ENCODE measurements at places on chromosomes 6 and 20.

DNA sequence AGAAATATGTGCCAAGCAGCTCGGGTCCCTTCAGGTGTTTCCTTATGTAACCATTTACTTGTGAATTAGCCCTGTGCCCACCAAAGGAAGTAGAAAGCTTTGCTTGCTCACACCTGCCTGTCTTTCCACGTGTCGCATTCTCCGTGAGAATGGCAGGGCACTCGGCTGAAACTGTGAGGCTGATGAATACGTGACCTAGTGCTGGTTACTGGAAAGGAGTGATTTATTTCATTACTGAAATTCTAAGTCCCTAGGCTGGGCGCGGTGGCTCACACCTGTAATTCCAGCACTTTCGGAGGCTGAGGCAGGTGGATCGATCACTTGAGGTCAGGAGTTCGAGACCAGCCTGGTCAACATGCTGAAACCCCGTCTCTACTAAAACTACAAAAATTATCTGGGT is 45.9 kb upstream of the TULP1 start:
- no peak for DNase-seq

GRCh38 chr20:2350606-2351005 is 30.1 kb upstream of the TGM6 start:
- DNase-seq = no peak

DNA sequence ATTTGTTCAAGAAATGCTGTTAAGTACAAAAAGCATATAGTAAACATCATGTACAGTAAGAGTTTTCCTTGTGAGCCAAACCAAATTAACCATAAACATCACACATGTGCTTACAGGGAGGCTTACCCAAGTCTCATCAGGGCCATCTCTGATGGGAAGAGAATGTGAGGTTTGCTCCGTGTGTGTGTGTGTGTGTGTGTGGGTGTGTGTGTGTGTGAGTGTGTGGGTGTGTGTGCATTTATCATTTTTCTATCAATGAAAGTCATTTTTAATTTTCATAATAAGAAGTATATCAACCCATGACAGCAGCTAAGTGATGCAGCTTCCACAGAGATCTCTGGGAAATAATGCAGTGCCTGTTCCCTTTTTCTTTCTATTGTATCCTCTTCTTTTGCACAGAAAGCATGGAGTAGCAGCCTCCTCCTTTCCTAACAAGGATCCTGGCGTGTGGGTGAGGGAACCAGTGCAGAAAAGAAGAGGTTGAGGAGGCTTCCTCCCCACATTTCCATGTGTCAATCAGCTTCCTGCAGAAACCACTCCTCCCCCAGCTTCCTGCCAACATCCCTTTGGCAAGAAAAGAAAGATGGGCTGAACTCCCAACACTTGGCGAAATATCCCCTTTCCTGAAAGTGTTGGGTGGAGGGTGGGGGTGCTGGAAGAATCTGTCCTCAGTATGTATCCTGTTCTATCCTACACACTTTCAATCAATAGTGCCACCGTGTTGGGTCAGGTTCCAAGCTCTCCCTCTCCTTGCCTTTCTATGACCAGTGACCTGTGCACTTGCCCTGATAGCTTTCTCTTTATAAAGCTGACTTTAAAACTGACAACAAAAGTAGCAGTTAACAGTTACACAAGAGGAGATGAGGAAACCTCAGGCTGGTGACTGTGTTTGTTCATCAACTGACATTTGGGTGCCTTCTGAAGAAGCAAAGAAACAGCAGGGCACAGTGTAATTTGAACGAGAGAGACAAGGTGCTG is 251.8 kb upstream of the CITED2 start:
- DNase-seq = peak; percentile 51

DNA sequence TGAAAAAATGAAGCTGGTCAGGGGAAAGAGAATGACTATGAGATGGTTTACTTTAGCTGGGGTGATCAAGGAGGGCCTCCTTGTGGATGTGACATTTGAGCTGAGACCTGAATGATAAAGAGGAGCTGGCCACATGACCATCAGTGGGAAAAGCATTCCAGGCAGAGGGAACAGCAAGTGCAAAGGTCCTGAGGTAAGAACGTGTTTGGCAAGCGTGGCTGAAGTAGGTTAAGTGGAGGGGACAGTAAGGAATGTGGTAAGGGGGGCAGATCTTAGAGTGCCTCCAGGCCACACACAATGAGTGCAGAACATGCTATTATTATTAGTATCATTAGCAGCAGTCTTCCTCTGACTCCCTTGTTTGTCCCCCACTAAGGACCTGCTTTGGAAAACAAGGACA is 92.6 kb downstream of the KCNB1 start:
- DNase-seq = no peak

DNA sequence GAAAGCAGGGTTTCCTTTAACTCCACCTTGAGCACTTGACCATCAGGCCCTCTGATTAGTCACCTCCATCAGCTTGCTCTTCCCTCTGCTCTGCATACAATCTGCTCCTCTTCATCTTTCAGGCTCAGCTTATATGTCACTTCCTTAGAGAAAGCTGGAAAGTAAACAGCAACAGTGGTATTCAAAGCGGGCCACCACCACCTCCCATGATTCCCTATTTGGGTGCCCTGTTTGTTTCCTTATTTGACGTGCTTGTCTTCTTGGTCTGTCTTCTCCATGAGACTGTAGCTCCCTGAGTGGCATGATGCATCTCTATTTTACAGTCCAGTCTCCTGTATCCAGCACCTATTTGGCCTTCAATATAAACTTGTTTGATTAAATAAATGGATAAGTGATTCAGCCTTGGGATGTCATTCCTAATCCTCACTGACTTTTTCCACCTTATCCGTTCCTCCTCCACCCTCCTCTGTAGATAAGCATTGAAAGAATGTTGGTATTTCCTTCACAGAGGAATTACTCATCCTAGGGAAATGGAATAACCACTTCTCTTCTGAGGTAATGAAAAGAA is 102.8 kb upstream of the SGK1 start:
- no peak for DNase-seq

DNA sequence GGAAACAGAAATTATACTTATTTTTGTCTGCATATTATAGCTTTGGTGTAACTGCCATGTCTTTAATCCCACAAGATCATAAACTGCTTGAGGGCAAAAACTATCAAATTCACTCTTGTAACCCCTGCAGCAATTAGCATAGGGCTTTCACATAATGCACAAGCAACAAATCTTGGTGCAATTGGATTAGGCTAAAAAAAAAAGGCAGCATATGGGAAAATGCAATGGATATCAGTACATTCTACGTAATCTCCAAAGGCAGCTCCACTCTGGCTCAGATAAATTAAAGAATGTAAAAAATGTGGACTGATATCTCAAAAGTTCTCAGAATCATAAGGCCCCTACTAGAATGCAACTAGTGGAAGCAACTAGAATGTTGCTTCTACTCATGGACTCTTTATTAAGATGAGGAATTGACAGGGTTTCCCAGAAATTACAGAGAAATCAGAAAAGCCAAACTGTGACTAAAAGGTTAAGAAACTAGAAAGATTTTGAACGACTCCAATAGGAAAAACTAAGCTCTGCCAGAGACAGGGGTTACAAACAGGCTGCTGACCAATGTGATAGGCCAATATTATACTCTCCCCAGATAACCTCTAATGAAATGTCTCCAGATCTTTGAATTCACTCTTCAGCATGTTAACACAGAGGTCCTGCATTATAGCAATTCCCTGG is 55.0 kb downstream of the FILIP1 start:
- DNase-seq = no peak

DNA sequence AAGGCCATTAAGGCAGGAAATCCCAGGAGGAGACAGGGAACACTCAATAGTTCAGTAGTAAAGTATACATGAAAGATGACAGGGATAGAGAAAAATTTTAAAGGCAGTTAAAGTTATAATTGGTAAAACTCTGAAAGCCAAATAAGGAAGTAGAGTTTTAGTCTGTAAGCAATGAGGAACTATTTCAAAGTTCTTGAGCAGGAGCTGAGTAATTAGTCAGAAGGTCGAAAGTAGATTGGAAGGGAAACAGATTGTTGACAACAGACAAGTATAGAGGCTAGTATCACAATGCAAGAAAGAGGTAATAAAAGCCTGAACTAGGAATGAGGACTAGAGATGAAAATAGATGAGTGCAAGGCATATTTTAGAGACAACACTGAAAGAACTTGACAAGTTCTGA is 150.3 kb downstream of the CDK19 start:
- DNase-seq = no peak

DNA sequence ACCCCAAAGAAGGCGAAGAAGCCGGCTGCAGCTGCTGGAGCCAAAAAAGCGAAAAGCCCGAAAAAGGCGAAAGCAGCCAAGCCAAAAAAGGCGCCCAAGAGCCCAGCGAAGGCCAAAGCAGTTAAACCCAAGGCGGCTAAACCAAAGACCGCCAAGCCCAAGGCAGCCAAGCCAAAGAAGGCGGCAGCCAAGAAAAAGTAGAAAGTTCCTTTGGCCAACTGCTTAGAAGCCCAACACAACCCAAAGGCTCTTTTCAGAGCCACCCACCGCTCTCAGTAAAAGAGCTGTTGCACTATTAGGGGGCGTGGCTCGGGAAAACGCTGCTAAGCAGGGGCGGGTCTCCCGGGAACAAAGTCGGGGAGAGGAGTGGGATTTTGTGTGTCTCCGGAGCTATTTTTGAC is 69.6 kb downstream of the HFE start:
- no peak for DNase-seq

DNA sequence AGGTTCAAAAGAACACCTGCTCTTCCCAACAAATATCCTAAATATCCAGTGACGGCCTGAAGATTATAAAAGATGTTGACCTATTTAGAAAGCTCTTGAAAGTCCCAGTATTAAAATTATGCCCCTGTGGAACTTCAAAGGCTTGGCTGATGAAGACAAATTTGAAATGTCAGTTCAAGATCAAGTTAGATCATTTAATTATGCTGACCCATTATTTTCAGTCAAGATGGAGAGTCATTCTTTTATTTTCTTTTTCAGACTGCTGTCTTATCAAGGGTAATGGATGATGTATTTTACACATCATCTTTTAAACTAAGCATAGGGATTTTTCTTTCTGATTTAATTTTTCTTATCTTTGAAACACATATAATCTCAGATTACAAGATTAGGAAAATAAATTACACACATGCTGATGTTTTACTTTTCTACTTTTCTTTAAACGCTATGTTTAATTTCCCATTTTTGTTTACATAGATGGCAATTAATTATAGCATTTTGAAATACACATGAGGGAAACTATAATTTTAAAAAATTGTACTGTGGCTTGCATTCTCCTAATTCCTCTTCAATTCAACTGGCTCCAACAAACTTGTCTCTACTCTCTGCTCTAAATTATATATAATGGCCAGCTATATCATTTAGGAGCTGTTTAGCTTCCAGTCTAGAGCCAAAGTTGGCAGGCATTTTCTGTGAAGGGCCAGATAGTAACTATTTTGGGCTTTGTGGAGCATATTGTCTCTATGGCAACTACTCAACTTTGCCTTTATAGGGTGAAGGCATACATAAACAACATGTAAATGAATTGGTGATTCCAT is 123.7 kb downstream of the RCAN2 start:
- DNase-seq = no peak

DNA sequence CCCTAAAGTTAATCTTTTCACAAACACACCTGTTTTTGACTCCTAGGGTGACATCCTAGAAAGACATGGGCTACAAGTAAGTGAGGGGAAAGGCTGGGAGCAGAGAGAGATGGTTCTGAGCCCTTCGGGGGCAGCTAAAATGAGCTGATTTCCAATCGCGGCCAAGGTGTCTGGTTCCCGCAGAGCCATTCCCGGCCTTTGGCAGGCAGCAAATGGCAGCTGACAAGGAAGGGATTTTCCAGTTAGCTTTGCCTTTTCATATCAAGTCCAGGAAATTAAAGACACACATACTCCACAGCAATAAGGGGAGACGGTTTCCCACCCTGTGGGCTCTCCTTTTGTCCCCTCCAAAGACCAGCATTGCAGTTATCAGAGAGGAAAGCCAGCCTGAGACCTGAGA is 228.5 kb downstream of the ZMYND8 start:
- no peak for DNase-seq

DNA sequence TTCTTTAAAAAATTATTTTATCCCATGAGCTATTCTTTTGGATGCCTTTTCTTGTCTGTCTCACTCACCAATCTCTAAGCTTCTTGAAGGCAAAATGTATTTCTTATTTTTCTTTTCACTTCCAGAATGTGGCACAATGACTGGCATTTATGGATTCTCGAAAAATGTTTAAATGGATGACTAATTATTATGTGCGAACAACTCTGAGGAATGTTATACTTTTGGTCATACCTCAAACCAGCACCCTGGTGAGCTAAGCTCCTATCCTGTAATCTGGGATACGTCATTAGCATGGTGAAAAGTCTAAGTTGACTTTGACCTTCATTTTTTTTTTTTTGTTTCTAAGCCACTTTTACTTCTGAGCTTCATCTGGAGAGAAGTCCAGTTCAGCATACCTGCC is 214.0 kb upstream of the CEP162 start:
- DNase-seq = no peak

- DNase-seq = no peak
These were observed at the start of gene B3GALT4 for GRCh38 chr6:33276864-33277662. Gene B3GALT4 (plus strand): TSS chr6:33277123. CDS start chr6:33277420, 297 bp downstream.

DNA sequence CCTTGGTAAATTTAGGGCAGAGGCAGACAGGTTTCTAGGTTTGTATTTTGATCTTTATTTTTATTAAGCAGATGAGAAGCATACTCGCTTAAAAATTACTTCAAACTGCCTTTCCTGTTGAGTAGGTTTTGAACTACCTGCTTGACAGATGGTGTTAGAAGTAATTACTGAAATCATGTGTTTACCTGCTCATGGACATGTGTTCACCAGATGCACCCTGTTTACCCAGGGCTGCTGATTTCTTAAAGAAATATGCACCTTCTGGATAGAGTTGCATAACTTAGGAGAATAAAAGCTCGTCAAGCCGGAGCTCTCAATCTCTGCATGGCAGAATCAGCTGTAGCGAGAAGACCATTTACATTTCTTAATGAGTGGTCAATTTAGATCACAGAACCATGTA is 165.1 kb downstream of the CDKAL1 start:
- no peak for DNase-seq

DNA sequence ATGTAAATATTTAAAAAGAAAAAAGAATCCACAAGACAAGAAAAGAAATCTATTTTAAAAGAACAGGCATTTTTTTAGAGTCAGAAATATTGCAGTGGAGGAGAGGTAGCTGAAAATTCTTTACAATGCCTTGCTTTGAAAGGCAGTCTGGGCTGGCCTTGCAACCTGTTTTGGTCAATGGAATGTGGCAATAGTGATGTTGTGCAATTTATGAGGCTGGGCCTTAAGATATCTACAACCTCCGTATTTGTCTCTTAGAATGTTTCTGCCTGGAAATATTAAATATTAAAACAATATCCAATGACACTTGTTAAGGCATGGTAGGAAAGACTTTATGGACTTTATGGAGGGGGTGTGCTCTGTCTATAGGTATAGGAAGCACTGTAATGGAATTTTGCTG is 14.8 kb upstream of the SCGN start:
- DNase-seq = no peak

- no peak for DNase-seq
These were observed 25.2 kb downstream of the TNFAIP3 start for GRCh38 chr6:137892271-137892708.

Data from HuH-7 (cell line).